Activated T-helper 1 cell treated with anti-CD3 and anti-CD28 coated beads, Interleukin-12 subunit alpha, Interleukin-12 subunit beta, Interleukin-2, Interleukin-4 antibody, amounts not matched to agents 30 ng/mL and 10 ng/mL and 1 ng/mL, durations not matched to agents 14 hours and 24 hours and 36 hours (primary cell): ENCODE measurements at places on chromosomes 12 and 14. TPM values are rescaled to one million over a fixed set of nuclear protein-coding genes. Genes with fewer than 3 reads are reported as not detected.

- H3K4me3 ChIP-seq = no peak overlapping the region
- H3K27me3 ChIP-seq = peaks cover 11% of the 10 kb centered on the region
- no peak overlapping the region for H3K27ac ChIP-seq
These were observed 29.0 kb downstream of the SLC2A3 start for GRCh38 chr12:7907009-7907408.

GRCh38 chr14:65840118-65840751 is 427.7 kb downstream of the FUT8 start:
- H3K27ac ChIP-seq = no peak overlapping the region
- no peak for DNase-seq
- peaks cover 73% of the 10 kb centered on the region for H3K4me1 ChIP-seq
- H3K36me3 ChIP-seq = peaks cover 2% of the 10 kb centered on the region
- H3K4me3 ChIP-seq = no peak overlapping the region

Gene BCL7A
- total RNA-seq = 9.7 and 13.0 TPM in 2 replicates

DNA sequence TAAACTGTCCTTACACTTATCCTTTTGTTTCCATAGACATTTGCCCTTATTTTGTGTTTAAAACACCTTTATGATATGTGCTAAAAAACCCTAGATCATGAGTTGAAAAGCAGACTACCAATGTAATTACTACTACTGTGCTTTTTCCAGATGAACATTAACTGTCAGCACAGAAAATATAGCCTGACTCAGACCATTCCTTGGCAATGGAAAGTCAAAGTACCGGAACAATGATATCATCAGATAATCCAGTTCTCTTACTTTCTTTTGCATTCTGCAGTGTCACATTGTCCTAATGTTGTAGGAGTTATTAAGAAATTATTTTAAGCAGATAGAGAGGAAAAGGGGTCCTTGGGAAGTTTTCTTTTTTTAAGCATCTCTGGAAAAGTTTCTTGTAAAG is 1189.0 kb upstream of the FLRT2 start:
- no peak for DNase-seq
- H3K27me3 ChIP-seq = no peaks in the 10 kb centered on the region
- H3K4me1 ChIP-seq = no peaks in the 10 kb centered on the region
- no peak overlapping the region for H3K4me3 ChIP-seq
- H3K27ac ChIP-seq = no peak overlapping the region
- no peaks in the 10 kb centered on the region for H3K36me3 ChIP-seq

GRCh38 chr12:75971253-75971652 is 60.3 kb downstream of the PHLDA1 start:
- no peak overlapping the region for H3K4me3 ChIP-seq
- DNase-seq = no peak
- H3K27ac ChIP-seq = no peak overlapping the region
- peaks cover 14% of the 10 kb centered on the region for H3K36me3 ChIP-seq
- no peaks in the 10 kb centered on the region for H3K27me3 ChIP-seq
- H3K4me1 ChIP-seq = peaks cover 45% of the 10 kb centered on the region

DNA sequence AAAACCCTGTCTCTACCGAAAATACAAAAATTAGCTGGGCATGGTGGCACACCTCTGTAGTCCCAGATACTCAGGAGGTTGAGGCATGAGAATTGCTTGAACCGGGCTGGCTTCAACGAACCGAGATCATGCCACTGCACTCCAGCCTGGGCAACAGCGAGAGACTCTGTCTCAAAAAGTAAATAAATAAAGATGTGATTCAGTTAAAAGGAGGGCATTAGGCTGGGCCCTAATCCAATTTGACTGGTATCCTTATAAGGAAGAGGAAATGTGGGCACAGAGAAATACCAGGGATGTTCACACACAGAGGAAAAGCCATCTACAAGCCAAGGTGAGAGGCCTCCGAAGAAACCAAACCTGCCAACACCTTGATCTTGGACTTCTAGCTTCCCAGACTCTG is 10.1 kb upstream of the DCAF4 start:
- peaks cover 2% of the 10 kb centered on the region for H3K36me3 ChIP-seq
- no peak for DNase-seq
- H3K4me3 ChIP-seq = no peak overlapping the region
- no peak overlapping the region for H3K27ac ChIP-seq
- H3K4me1 ChIP-seq = no peaks in the 10 kb centered on the region

DNA sequence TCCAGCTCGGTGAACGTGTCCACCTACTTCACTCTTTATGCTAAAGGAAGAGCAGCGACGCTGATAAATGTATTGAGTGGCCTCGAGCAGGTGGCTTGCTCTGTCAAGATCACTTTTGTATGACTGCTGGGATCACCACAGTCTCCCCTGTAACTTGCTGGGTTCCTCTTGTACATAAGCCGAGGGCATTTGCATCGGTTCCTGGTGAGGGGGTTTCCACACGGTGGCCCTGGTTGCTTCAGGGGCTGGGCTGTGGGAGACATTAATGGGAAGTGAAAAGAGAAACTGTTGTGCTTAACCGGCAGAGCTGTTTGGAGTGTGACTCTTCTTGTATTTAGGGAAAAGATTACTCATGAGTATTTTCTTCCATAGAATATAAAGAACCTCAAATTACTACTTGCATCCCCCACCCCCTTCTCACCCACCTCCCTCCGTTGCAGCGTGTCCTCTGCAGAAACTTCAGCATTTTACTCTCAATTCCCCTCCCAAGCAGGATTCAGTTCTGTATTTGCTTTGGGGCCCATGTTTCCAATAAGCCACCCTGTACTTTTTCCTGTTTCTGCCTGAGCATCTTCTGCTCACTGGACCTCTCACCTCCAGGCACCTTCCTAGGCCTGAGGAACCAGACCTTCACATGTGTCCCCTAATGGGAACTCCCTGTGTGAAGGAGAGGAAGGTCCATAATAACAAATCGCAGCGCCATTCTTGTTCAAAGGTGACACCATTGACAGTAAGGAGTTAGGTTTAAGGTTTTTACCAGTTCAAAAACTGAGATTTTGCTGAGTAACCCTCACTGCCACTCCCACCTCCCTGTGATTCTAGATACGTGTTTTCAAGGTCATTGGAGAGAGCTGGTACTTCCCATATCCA is 187.0 kb downstream of the ETV6 start:
- H3K4me1 ChIP-seq = peaks cover 91% of the 10 kb centered on the region
- peak; percentile 53 for DNase-seq
- H3K27me3 ChIP-seq = no peaks in the 10 kb centered on the region
- H3K4me3 ChIP-seq = peak overlapping the region; percentile 67
